Eye (tissue), 1 donor: ENCODE measurements at places on chromosomes 12 and 14.
A peak's percentile ranks its signal among the peaks of the same experiment; 100 is the strongest.

GRCh38 chr14:76056128-76056527 lies 70.6 kb downstream of the IFT43 start:
- DNase-seq: no peak

- peak; percentile 86 for DNase-seq
Measured at GRCh38 chr14:60349663-60350365, 100.8 kb downstream of the PPM1A start.

DNA sequence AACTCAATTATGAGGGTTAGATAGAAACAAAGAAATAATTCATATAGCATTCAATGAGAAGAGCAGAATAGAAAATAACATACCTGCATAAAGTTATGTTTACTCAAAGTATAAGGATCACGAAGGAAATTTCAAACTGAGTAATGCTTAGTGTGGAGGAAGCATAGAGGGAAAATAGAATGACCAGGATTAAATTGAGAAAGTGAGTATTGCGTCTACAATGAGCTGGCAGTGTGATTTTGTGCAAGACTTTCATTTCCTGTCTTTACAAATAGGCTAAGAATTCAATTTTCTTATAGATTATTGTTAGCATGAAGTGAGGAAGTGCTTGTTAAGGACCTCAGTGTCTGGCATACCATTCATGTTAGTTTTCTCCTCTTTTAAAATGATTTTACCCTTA lies 12.0 kb downstream of the ADGRD1 start:
- DNase-seq: no peak

DNA sequence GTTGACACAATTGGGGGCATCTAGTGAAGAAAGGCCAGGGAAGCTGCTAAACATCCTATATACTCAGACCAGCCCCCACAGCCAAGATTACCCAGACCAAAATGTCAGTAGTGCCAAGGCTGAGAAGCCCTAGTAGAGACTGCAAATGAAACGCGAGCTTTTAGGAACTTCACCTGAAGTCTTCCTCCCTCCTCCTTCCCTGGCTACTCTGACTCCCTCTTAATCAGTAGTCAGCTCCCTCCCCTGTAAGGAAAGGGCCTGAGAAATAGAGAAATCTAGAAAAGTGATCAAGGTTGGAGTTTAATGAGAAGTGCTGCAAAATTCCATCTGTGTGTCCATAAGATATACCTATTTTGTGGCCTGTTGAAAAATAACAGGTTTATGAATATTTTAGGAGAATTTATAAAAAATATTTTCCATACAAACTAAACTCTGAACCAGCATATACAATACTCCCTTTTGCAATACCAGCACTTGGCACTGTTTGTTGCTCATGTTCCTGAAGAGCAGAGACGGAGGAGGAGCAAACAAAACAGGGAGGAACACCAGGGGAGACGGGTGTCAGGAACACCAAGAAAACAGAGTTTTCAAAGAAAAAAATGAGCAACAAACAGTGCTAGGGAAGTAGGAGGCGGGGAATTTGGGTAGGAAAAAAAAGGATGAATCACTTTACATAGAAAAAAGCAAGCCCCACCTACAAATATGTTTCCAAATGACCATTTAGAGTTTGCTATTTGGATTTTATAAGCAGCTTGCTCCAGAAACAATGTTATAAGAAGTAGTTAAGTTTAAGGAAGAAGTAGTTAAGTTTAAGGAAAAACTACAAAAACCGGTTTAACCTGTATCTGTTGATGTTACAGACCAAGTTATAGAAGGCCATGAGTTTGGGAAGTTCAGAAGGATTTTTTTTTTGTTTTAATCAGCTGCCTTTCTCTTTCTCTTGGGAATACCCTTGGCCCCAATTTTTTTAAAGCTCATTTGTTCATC lies 282.1 kb upstream of the GRIP1 start:
- no peak for DNase-seq

DNA sequence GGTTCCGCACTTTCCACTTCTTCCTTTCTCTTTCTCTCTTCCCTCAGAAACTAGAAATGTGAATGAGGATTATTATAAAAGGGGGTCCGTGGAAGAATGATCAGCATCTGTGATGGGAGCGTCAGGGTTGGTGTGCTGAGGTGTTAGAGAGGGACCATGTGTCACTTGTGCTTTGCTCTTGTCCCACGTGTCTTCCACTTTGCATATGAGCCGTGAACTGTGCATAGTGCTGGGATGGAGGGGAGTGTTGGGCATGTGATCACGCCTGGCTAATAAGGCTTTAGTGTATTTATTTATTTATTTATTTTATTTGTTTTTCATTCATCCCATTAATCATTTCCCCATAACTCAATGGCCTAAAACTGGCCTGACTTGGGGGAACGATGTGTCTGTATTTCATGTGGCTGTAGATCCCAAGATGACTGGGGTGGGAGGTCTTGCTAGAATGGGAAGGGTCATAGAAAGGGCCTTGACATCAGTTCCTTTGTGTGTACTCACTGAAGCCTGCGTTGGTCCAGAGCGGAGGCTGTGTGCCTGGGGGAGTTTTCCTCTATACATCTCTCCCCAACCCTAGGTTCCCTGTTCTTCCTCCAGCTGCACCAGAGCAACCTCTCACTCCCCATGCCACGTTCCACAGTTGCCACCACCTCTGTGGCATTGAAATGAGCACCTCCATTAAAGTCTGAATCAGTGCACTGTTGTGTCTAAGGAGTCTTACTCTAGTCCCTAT lies 4.6 kb upstream of the ATN1 start:
- no peak for DNase-seq

DNA sequence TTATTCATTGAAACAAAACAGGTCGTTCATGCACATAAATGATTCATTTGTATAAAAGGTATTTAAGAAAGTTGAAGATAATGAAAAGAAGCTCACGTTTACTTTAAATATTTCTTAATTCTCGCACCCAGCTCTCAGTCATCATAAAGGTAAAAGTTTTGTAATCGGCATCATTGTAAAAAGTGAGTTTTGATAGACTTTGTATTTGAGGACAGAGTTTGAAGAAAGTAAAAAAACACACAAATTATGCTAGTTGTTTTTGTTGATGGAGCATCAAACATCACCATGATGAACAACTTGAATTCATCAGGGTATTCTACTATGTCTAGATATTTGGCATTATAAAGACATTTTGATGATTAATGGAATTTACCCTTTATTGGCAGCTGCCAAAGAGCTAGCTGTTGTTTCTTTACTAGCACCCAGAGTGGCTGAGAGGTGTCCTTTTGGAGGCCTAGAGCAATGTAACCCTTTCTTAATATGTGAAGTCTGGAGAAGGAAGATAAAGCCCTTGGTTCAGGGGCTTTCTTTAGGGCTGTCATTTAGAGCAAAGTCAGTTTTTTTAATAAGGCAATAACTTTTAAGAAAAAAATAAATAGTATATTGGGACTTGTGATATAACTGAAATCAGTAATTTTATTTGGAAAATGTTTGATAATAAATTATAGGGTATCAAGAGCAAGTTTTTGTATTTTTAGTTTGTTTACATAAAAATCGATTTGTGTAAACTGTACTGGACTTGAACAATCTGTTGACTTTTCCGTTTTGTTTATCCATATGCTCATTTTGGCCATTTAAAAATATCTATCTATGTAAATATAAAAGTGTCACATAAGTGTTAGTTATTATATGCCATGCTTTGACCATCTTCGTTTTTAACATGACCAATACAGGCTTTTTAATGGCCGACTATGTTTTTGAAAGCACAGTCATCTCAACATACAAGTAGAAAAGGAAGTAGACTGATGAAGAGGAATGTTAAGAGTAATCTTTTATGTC lies 7.4 kb downstream of the GLRX5 start:
- no peak for DNase-seq

DNA sequence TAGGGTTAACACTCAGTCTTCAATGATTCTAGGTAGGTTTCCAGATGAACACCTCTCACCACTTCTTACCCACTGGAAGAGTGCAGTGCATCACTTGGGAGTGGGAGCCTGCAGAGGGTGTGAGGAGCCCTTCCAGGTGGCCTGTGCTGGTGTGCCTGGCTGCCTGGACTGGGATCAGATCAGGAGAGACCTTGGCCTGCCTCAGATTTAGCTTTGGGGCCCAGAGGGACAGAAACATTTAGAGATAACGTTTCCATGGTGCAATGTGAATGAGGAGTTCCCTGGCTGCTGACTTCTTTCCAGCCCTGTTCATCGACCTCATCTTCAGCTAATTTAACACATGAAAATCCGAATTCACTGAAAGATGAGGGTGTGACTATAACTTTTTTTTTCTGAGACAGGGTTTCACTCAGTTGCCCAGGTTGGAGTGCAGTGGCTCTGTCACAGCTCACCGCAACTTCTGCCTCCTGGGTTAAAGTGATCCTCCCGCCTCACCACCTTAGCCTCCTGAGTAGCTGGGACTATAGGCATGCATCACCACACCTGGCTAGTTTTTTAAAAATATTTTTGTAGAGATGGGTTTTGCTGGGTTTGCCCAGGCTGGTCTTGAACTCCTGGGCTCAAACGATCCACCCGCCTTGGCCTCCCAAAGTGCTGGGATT lies 53.6 kb downstream of the SUSD6 start:
- no peak for DNase-seq

DNA sequence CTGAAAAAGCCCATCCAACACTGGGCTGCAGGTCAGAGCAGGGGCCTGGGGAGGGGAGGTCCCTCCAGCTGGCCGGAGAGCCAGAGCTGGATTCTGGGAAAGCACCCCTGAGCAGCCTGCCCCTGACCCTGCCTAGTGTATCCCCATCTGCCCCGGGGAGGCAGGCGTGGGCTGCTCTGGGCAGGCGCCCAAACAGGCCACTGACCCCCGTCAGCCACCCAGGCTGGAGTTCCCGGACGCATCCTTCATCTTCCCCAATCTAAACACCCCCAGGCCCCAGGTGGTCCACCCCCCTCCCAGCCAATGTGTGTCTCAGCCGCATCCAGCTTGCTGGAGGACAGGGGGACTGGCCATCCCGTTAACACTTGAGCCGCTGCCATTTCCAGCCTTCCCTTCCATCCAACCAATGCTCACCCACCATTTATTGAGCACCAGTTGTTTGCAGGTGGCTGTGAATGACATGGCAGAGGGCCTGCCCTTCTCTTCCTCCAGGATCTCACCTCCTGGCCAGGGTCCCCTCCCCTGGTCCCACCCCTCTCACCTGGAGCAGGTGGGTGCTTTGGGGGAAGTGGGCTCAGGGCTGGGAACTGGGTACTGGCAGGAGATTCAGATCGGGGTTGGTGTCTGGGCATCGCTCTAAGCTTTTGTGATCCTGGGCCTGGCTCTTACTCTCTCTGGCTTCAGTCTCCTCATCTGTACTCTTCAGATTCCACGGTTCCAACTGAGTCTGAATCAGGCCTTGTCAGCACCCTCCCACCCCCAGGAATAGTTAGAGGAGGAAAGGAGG lies 743 bp upstream of the DTX1 start:
- DNase-seq: no peak

GRCh38 chr12:131448254-131448795 lies 262.6 kb upstream of the SFSWAP start:
- DNase-seq: no peak

GRCh38 chr14:58535044-58535443 lies 102.7 kb upstream of the DACT1 start:
- no peak for DNase-seq

DNA sequence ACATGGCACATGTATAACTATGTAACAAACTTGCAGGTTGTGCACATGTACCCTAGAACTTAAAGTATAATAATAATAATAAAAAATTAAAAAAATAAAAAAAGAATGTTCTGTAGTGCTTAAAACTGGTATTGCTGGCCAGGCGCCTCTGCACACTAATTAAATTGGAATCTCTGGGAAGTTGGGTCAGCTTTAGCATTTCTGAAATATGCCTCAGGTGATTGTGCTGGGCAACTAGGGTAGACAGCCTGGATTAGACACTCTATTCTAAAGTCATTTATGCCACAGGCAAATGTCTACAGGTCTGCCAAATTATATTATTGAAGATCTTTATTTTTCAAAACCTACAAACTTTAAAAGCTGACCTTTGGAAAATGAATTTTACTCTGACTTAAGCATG lies 55.3 kb downstream of the PPM1H start:
- no peak for DNase-seq

DNA sequence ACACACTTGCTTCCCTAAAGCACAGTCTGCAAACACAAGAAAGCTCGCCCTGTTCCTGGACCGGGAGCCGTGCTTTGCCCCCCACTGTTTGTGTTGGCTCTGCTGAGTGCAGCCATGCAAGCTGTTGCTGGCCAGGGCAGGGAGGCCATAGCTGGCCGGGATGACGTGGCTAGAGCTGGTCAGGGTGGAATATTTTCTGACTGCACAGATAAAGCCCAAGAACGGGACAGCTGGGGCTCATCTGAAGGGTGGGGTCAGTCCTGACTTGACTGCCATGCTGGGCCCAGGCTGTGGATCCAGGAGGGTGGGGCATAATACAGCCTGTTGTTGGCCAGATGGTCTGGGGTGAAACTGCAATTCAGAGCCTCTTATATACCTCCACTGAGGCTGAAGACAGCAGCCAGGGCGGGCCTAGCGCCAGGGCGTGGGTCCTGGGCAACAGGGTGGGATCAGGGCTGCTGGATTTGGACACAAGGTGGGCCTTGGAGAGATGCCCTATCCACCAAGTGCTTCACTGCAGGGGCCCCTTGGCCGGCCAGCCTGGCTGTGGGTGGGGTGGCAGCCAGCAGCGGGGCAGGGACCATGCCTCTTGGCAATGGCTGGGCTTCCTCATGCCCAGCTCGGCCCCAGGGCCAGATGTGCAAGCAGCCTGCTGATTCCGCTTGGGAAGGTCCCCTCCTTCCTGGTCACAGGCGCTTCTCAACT lies 14.8 kb downstream of the KMT5A start:
- no peak for DNase-seq

- DNase-seq: no peak
Measured at GRCh38 chr12:69999561-69999960, 174.5 kb downstream of the MYRFL start.

- no peak for DNase-seq
Measured at GRCh38 chr14:56358275-56358674, 221.3 kb upstream of the TMEM260 start.

- no peak for DNase-seq
Measured at GRCh38 chr12:25982416-25982815, 23.9 kb downstream of the RASSF8 start.
